ENCODE measurements at places on chromosomes 12 and 14.

DNA sequence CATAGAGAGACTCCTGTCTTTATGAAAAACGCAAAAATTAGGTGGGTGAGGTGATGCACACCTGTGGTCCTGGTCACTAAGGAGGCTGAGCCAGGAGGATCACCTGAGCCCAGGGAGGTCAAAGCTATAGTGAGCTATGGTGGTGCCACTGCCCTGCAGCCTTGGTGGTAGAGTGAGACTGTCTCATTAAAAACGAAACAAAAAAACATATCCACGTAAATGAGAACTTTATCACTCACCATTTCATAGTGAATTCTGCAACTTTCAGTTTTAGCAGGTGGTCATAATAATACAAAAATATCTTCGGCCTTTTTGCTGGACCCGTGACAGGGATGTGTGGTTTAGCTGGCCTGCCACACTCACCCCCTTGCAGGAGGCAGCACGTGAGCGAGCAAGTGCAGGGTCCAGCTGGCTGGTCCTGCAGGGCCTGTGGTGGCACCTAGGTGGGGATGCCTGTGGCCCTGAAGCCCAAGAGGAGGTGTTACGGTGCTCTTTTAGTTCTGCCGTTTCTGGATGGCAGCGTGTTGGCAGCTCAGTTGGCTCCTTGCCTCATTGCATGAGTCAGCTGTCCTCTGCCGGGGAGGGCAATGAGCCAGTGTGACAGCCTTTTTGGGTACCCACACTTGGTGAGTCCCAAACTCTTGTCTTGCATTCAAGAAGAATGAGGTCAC lies 1330.7 kb upstream of the TMEM132C start:
- DNase-seq: peak; percentile 64

- peak; percentile 70 for DNase-seq
These were observed 1.3 kb upstream of the CD63 start for GRCh38 chr12:55729819-55730818.

- no peak for DNase-seq
These were observed 42.5 kb downstream of the CCDC88C start for GRCh38 chr14:91374879-91375702.

- no peak for DNase-seq
These were observed 21.1 kb upstream of the MED13L start for GRCh38 chr12:116298578-116298977.

GRCh38 chr12:45695035-45695434 lies 34.5 kb upstream of the ARID2 start:
- DNase-seq: no peak

GRCh38 chr14:106378191-106378590 lies 851.8 kb downstream of the TMEM121 start:
- no peak for DNase-seq

DNA sequence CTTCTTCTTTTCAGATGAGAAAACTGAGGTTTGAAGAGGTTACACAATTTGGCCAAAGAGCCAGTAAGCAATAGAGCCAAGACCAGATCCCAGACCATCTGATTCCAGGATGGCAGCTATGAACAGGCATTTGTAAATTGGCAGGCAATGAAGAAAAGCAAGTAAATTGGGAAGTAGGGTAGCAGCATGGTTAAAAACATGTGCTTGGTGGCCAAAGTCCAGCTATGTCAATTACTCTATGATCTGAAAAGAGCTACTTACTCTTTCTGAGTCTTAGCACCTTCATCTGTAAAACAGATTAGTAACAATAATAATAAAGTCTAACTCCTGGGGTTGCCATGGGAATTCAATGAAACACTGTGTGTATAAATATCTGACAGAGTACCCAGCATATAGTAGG lies 60.2 kb upstream of the MDM1 start:
- DNase-seq: no peak
